ENCODE measurements at places on chromosomes 1 and 21.

- no peak for DNase-seq
Measured at GRCh38 chr1:15120251-15120945, 33.1 kb upstream of the TMEM51 start.

DNA sequence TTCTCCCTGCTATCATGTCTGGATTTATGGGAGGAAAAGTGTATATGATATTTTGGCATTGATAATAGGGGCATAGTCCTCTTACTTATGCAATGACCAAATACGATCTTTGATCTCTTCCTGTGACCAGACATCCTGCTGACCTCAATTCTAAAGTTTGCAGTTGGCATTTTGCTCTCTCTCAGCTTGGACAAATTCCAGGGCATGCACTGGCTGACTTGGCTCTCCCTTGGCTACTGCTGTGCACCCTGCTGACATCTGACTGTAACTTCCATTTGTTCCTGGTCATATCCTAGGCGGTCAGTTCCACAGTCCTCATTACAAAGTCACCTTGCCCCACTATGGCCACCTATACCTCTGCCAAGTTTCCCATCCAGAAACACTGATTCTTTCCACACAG is 380.7 kb upstream of the NR5A2 start:
- no peak for DNase-seq

- no peak for DNase-seq
Measured at GRCh38 chr1:20224546-20224945, 38.2 kb upstream of the PLA2G2C start.

DNA sequence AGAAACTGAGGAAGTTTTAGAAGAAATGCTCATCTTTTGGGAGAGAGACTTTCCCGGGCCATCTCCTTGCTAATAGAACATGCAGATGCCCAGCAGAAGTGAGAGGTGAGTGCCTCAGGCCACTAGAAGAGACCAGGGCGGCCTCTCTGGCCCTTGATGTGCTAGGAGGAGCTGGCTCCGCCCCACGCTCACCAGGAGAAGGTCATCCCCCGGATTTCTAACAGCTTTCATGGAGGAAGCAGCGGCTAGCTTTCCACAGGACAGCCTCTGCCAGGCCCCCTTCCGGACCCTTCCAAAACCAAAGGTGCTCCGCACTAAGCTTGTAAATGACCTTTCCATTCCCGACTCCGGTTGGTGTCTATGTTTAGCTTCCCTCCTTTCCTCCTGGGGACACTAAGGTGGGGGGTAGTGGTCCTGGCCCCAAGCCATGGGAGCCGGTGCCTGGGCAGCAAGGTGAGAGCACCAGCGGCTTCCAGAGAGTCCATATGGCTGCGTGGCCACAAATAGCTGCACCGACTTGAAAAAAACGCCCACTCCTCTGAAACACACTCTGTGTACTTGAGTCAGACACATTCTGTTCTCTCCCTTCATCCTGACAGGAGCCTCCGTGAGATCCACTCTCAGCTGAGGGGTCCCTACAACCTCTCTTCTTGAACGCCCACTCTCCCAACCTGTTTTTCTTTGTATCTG is 249.9 kb downstream of the TNR start:
- DNase-seq = no peak

- peak; percentile 87 for DNase-seq
Measured at GRCh38 chr1:168774241-168774640, 45.2 kb upstream of the DPT start.

DNA sequence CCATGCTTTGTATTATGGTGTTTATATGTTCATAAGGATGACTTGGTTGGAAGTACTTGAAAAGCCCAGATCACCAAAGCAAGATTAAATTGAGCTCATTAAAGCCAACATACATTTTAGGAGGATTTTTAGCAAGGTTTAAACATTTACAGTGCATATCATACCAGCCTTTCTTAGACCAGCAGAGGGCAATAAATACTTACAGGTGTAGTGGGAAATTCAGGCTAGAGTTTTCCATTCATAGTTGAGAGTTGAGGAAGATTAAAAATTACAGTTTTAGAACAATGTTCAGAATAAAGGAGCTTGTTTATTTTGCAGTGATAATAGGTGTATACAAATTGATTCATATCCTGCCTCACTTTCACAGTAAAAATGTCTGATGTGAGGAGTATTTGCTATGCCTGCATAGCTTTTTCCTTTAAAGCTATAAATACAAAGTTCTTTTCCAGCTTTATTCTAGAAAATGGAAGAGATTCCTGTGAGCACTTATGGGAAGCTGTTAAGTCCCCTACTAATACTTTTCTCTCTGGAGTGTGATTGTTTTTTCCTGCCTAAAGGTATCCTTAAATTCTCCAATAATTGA is 35.3 kb downstream of the DTL start:
- peak; percentile 65 for DNase-seq

DNA sequence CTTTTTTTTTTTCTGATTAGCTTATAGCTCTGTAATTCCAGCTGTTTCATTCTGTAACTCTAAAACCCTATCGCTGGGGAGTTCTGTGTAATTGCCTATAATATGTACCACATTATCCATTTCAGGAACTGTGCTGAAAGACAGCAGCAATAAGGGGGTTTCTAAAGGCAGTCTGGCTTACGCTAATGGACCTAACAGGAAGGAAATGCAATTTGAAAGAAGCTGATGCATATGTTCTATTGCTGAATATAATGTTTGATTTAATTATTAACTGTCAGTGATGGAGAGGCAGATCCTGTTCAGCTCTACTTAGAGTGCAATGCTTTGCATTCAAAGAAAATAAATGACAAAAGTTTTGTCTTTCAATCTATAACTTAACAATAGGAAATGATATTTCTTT is 209.4 kb upstream of the SNX7 start:
- no peak for DNase-seq

DNA sequence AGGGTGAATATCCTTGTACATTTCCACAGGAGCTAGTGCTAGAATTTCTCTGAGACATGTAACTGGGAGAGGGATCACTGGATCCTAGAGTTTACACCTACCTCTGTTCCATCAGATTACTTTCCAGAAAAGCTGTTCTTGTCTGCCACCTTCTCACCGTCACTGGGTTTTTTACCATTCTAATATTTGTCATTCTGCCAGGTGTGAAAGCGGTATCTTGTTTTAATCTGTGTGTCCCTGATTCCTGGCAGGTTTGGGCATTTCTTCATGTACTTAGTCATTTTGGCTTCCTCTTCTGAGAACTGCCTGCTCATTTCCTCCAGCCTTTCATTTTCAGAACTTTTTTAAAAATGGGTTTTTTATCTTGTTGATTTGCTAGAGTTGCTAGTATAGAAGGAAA is 5.1 kb downstream of the PMF1 start:
- DNase-seq = peak; percentile 63

DNA sequence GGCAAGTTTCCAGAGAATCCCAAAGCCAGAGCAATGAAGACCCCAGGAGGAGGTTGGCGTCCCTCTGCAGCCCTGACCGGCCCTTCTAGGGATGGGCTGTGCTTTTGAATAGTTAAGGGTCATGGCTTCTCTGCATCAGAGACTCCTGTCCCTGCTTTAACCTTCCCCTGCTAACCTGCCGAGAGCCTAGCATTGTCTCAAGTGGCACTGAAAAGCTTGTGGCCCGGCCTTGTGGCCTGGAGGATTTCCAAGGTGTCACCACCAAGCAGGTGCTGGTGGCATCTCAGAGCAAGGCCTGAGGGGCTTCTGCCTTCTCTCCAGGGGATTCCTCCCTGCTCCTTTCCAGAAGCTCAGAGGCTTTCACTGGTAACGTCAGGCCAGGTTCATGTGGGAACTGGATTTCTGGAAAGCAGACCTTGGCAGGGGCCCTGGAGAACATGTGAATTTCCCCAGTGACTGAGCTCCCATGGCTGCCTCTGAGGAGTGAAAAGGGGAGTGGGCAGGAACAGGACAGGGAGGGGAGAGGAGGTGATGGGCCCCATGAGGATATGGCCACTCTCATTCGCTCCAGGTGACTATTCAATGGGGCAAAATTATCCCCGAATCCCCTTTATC is 409.9 kb downstream of the PTPRU start:
- no peak for DNase-seq

GRCh38 chr1:70318191-70318590 is 36.3 kb downstream of the ANKRD13C start:
- DNase-seq = no peak

DNA sequence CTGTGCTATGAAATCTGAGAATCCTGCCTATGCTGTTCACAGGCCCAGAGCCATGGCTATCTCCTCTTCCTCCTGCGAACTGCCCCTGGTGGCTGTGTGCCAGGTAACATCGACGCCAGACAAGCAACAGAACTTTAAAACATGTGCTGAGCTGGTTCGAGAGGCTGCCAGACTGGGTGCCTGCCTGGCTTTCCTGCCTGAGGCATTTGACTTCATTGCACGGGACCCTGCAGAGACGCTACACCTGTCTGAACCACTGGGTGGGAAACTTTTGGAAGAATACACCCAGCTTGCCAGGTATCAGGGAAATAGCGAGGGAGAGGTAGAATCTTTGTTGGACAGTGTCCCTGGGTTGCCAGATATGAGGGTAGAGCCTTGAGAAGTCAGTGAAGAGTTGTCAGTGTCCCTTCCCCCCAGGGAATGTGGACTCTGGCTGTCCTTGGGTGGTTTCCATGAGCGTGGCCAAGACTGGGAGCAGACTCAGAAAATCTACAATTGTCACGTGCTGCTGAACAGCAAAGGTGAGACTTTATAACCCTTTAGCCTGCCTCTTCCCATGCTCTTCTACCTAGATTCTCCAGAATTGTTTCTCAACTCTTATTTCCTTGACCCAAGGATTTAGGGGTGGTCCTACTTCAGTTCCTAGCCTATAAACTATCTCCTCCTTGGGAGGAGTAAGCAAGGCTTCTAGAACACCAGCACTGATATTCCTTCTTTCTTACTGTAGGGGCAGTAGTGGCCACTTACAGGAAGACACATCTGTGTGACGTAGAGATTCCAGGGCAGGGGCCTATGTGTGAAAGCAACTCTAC is 1.4 kb downstream of the NIT1 start:
- peak; percentile 86 for DNase-seq

DNA sequence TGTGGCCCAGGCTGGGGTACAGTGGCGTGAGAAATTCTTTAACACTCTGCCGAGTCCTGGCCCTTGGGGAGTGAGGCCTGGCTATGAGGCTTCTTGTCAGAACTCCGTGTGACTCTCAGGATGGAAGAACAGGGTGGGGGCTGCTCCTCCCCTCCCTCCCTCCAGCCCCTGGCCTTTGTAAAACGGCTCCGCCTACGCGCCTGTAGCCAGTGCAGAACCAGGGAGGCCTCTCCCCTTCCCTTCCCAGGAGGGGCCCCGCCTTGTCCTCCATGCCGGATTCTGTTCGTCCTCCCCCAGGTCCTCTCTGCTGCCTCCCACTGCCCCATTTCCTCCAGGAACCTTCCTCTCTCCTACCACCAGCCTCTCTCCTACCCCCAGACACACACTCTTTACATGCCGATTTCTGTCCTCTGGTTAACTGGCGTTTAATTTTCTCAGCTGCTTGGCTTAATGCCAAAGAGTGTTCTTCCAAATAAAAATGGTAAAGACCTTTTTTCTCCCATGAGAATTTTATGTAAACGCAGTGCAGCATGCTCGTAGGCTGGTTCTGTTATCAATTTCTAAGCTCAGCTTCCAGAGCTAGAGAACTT is 21.0 kb downstream of the PDE9A start:
- DNase-seq = peak; percentile 39

DNA sequence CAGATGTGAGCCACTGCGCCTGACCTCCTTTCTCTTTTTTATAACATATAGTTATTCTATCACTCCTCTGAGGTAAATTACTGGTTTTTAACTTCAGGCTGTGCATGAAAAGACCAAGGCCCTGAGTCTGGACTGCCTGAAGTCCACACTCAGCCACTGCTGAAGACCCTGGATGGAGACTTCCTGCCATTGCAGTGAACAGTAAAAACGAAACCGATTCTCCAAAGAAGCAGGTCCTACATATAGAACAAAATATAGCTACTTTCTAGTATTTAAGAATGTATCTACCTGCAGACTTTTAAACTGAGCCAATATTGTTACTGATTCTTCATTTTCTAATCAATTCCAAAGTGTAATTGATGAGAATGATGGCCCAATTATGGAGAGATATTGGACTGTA is 232.8 kb downstream of the CHRM3 start:
- DNase-seq = no peak

- no peak for DNase-seq
Measured at GRCh38 chr1:40651138-40651857, 14.2 kb downstream of the RIMS3 start.

GRCh38 chr1:161956097-161956496 is 67.6 kb downstream of the OLFML2B start:
- DNase-seq = peak; percentile 98

DNA sequence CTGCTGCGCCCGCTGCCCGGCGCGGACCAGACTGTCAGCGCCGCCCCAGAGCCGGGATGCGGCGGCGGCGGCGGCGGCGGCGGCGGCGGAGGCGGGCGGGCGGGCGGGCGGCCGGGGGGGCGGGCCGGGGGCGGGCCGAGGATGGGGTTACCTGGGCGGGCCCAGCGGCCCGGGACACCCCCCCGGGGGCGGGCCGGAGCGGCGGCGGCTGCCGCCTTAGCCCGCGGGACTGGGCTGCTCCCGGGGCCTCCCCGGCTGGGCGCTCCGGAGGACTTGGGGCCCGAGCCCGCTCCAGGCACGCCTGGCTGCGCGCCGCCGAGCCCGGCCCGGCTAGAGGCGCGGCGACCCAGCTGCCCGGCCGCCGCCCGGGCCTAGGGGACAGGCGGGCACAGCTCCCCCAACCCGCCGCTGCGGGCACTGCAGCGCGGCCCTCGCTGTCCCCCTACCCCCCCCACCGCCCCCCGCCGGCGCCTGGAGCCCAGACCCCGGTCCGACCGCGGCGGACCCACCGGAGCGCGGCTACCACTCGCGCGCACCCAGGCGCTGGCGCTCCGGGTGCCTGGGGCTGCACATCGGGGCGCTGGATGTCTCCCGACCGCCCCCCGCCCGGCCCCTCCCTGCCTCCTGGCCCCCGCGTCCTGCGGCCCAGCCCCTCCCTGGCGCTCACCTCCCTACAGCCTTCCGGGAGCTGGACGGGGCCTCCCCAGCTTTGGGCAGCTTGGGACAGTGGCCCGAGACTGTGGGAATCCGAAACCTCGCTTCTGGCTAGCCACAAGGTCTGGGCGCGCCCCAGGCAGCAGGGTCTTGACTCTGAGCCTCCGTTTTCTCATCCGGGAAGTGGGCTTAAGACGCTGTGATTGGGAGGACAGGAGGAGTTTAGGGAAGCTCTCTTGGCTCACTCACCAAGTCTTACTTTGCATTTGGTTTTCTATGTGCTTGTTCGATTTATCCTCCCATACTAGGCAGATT is at the start of gene WNT4:
Gene WNT4 (minus strand): TSS at position 33 of the 969 bp plus-strand sequence. CDS start 175 bp downstream, outside the sequence.
- no peak for DNase-seq

DNA sequence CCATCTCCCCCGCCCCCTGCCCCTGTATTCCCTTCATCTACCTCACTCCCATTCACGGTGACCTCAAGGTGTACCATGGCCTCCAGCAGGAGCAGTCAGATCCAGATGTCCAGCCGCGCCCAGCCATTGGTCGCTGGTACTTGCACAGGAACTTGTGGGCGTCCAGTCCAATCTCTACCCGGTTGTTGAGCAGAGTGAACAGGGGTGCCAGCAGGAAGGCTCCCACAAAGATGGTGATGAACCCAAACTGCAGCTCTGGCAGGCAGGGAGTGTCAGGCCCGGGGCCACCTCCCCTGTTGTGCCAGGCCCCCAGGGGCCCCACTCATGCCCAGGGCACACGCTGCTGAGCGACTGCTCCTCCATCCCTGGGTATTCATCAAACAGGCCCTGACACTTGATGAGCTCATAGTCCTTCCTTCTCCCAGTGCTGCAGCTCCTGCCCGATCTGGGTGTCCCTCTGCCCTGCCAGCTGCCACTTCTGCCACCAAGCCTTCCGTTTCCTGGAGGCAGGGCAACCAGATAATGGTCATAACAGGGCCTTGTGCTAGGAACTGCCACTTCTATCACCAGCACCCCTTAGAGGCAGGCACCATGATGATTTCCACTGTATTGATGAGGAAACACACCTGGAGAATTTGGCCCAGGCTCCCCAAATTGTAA is 5.7 kb upstream of the ARHGEF19 start:
- no peak for DNase-seq

GRCh38 chr1:210262167-210262896 is 29.7 kb downstream of the SERTAD4 start:
- DNase-seq = peak; percentile 89
